ENCODE measurements at places on chromosomes 5 and 9.

DNA sequence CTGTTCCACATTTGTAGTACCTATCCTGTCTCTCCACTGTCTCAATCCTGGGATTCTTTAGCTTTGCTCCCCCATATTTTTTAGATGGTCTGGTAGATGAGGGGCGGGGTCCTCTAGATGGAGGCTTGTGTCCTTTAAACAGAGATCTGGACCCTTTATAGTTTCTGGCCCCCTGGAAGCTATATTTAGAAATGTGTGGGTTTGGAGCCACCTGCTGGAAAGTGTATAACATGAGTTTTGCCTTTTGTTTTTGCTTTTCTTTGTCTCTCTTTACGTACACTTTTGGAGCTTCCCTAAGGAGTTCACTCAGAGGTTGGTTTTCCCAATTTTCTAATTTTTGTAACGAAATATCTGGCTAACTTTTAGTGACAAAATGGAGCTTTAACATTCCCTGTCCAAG lies 110.7 kb downstream of the CFAP95 start:
- DNase-seq, result no peak

DNA sequence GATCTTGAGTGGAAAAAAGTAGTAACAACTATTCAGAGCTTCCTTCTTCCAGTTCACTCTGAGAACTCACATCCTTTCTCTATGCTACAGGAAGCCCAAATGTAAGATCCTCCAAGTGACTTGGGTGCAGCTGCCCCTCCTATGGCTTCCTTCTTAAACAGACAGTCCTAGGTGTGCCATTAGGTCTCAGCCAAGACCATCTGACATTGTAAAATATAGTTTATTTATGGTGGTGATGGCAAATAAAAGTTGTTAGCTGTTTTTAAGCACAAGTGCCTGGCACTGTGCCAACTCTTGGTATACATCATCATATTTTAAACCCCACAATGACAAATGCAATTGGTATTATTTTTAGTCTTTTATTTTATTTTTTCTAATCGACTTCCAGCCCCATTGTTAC lies 58.1 kb downstream of the TMEM252 start:
- DNase-seq, result no peak

GRCh38 chr9:106921341-106921899 lies 58.5 kb downstream of the ZNF462 start:
- no peak for DNase-seq

- DNase-seq, result no peak
Observed at GRCh38 chr9:4750023-4750673, 9.1 kb upstream of the AK3 start.

- no peak for DNase-seq
Observed at GRCh38 chr9:136675477-136676296, 11.6 kb downstream of the AGPAT2 start.
